ENCODE measurements at places on chromosomes 7 and 10. TPM values are rescaled to one million over a fixed set of nuclear protein-coding genes. Genes with fewer than 3 reads are reported as not detected.
A peak's percentile ranks its signal among the peaks of the same experiment; 100 is the strongest.

DNA sequence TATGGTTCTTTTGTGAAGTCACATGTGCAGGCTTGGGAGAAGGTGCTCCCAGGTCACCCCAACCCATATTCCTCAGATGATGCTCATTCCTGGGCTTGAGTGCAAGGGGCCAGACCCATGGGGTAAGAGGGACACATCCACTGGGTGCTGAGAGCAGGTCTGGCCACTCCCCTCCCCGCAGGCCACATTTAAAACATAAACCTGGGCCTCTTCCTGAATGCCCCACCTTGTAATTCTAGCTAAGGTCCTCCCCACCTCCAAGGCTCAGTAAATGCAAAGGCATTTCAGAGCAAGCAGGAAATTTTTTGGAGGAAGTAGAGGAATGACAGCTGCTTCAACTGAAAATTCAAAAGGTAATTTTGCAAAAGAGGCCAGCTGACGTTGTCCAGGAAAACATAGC is 172.5 kb downstream of the ARHGAP21 start:
- peak; percentile 46 for DNase-seq

GRCh38 chr10:129679207-129679606 is 212.2 kb downstream of the MGMT start:
- DNase-seq = no peak

- DNase-seq = no peak
Measured at GRCh38 chr10:11147722-11148121, 130.1 kb downstream of the CELF2 start.

- no peak for DNase-seq
Measured at GRCh38 chr7:13724977-13725566, 264.4 kb downstream of the ETV1 start.

- peak; percentile 57 for DNase-seq
Measured at GRCh38 chr10:124657806-124658205, 86.4 kb downstream of the FAM53B start.

DNA sequence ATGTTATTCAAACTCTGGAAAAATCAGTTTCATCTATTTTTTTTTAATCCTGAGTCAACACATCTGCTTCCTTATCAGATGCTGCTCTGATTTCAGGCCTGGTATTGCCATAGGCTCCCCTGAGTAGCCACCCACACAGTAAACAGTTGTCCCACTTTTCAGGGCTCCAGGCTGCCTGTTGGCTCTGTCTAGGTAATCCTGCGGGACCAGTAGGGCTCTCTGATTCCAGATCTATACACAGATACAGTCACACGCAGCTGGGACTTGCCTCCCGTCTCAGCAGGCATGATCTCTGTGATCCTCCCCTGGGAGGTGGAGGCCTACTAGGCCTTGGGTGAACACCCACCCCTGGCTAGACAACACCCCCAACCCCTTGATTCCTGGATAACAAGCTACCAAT is 206.1 kb downstream of the CREB5 start:
- no peak for DNase-seq

- DNase-seq = no peak
Measured at GRCh38 chr7:129776362-129776722, 164.8 kb downstream of the NRF1 start.

DNA sequence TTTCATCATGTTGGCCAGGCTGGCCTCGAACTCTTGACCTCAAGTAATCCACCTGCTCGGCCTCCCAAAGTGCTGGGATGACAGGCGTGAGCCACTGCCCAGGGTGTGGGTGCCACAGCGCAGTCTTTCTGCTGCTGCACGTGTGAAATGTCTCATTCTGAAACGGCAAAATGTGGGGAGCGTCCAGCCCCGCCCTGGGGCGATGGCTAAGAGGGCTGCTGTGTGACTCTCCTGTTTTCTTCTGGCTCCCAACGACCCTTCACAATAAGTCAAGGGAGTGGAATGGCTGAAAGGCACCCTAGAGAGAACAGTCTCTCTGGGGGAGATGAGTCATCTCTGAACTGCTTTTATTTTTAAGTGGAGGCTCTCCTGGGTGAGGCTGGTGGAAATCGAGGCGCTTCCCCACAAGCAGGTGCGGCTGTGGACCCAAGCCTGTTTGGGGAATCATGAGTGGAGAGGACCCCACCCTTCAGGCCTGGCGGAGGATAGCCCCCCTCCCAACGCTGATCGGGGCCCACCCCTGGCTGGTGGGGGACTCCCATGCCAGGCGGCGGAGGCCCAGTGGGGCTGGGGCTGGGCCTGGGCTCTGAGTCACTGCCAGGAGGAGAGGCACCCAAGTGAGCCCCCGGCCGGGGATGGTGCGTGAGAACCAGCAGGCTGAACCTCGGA is 18.0 kb downstream of the ADAP1 start:
- peak; percentile 53 for DNase-seq

- DNase-seq = peak; percentile 26
Measured at GRCh38 chr10:48457949-48458661, 146.8 kb downstream of the ARHGAP22 start.

DNA sequence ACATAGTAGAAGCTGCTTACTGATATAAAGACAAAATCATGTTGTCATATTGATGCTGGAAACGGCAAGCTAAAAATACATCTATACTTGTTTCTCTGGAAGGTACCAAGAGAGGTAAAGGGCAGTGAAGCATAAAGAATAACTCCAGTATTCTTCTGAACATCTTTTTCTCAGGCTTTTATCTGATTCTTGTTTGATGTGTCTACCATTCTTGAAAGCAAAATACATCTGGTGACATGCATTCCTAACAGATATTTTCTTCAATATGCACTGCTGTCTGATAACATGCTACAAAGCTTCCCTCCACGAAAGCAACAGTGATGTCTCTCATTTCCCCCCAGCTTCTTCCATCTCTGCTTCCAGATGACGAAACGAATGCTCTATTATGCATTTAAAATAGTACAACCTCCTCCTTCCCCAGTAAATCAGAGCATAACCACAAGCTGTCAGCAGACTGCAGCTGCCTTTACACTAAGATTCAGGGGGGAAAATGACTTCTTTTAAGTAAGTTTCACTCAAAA is 100.8 kb downstream of the ARHGAP21 start:
- no peak for DNase-seq

DNA sequence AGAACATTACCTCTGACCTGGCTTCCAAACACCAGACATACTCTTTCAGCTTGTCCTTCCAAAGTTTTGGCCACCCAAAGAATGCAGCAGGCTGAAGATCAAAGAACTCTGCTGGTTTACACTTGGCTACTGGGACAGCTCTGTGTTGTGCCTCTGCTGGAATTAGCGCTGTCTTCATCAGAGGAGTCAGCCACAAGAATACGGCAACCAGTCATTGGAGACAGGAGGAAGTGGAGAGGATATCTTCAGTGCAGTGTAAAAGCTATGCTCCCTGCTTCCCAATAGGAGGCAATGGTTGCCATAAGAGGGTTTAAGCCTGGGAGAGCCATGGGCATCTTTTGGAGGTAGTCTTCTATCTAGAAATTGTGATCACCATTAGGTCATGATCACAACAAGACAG is 126.7 kb upstream of the WNT16 start:
- DNase-seq = no peak

Gene PRDX3
- 140 TPM for total RNA-seq

Gene TFPI2
- total RNA-seq = 0.61 TPM

Gene IKZF1
- total RNA-seq = 14.9 TPM

Measured in mucosa of descending colon (tissue), 3 donors.